ENCODE measurements at places on chromosomes 5 and 9.

DNA sequence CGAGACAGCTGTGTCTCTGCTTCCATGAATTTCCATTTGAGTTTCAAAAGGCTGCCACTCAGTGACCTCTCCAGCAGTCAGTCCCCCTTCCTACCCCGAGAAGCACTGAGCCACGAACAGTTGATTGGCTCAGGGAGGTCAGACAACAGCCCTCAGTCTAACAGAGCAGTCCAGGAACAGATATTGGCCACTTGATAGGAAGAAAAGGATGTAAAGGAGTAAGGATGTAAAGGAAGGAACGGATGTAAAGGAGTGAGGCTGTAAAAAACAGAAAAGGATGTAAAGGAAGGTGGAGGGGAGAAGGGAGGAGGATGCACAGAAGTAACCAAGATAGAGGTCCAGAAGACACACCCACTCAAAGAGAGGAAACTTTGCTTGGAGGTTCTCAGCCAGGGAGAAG is 3.2 kb upstream of the NR4A3 start:
- DNase-seq = peak; percentile 57

DNA sequence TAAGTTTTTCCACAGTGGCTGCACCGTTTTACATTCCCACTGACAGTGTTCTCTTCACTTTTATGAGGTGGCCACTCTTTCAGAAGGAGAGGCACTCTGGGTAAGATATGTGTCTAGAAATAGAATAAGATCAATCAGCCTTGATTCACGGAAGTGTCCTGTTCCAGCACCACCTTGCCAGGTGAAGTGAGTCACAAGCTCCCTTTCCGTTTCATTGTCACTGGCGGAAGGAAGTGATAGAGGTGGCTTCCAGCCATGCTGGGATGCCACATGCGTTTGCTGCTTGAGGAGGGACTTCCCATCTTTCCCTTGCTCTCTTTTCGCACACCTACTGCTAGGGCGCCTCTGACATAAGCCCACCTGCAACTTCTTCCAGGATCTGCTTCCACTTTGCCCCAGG is 217.1 kb downstream of the PIK3R1 start:
- no peak for DNase-seq

DNA sequence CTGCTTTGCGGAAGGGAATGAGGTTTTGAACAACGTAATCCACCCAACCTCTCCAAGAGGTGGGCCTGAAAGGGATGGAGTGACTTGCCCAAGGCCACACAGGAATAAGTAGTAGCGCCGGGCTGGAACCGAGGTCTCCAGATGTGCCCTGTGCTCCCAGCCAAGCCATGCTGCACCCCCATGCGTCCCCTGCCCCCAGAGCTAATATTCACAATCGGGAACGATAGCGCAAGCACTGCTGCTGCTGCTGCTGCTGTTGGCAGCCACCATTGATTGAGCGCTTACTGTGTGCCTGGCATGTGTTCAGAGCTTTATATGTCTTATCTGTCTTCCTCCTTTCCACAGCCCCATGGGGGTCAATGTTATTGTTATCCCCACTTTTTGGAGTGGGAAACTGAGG is 43.9 kb downstream of the AMBP start:
- no peak for DNase-seq

DNA sequence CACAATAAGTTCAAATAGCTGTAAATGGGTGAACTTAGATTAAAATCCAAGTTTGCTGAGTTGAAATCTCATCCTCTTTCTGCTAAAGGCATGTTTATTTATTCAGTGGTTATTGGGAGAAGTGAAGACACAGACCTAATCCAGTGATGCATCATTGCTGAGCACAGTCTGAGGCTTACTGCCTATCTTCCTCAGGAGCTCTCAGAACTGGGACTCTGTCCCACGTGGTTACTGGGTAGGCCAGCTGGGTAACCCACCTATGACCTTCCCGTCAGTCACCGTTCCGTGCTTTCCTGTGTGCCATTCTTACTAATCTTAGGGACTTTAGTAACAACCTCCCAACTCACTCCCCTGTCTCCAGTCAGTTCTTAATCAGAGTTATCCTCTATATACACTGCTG is 226.8 kb upstream of the ATP10B start:
- peak; percentile 8 for DNase-seq

DNA sequence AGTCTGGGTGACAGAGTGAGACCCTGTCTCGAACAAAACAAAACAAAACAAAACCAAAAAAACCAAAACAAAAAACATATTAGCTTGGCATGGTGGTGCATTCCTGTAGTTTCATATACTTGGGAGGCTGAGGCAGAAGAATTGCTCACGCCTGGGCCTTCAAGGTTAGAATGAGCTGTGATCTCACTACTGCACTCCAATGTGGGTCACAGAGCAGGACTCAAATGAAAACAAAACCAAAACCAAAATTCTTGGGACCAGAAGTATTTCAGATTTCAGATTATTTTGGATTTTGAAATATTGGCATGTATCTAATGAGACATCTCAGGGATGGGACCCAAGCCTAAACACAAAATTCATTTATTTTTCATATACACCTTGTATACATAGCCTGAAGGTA is 80.2 kb downstream of the TMC1 start:
- no peak for DNase-seq

- no peak for DNase-seq
Measured at GRCh38 chr9:1916655-1917054, 98.5 kb upstream of the SMARCA2 start.

- no peak for DNase-seq
Measured at GRCh38 chr9:107361816-107362215, 78.7 kb downstream of the RAD23B start.

GRCh38 chr5:96483878-96484277 is 50.8 kb upstream of the PCSK1 start:
- peak; percentile 25 for DNase-seq

GRCh38 chr9:137333016-137333671 is 31.1 kb upstream of the NRARP start:
- no peak for DNase-seq

GRCh38 chr9:126450668-126451205 is 124.1 kb downstream of the MVB12B start:
- no peak for DNase-seq

DNA sequence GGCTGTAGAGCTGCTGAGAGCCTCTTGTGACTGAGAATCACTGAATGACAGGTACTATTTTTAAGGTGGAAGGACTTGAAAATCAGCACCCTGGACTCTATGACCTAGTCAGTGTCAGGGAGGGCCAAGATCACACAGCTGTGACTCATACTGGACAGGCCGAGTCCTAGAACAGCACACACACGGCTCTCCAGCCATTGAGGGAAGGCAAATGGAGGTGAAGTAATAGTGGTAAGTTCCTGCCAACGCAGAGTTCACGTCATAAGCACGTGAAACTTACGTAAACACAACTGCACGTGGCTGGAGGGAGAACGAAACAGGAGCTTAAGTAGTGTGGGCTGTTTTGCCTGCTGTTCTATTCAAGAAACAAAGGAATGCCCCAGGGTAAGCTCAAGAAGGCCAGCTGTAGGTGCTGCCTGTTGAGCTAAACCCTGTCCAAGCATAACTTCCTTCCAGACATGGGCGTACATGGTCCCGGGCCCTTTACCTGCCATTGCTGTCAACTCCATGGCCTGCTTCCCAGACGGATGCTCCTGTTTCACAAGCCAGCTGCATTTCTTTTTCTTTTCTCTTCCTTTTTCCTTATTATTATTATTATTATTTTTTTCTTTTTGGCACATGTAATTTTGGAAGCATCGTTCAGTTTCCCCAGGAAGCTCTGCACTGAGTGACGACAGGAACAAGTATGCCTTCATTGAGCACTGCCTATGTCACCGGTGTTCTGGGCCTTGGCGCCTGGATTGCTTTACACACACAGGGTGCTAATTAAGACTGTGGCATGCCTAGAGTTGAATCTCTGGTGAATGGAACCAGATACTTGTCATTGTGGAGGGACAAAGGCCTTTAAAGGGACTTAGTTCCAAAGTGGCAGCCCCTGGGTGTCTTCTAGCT is 10.2 kb upstream of the LCP2 start:
- no peak for DNase-seq
